Kidney (tissue), 22 donors: ENCODE measurements at places on chromosomes 16 and 17.

DNA sequence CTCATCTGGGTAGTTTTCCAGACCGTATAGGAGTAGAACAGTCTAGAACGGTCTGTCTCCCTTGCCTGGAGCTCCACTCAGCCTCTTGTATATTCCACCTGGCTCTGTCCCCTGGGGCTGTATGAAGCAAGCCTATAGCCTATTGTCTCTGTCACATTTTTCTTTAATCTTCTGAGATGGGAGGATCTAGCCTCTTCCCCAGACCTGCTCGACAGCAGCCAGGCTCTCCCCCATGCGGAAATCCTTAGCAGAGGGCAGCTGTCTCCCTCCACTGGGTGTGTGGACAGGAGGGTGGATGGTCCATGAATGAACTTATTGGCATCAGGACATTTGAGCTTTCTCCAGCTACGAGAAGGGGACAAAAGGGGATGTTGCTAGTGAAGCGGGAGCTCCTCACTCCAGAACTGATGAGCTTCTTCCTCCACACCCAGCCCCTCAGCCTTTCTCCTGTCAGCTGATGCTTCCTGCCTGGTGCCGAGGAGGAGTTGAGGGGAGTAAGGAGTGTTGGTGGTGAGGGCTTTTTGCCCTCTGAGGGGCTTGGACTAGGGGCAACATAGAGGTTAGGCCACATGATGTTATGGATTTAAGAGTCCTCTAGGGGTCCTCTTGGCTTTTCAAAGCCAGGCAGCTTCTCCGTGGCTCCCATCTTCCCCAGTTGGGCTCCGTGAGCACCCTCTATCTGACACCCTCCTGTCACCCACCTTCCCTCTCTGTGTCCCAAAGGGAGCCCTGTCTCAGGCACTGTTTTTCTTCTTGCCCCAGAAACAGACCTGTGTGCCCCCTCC is 28.0 kb downstream of the ARHGAP23 start:
- no peak for DNase-seq

GRCh38 chr17:50816771-50817751 is 18.3 kb upstream of the WFIKKN2 start:
- no peak for DNase-seq

DNA sequence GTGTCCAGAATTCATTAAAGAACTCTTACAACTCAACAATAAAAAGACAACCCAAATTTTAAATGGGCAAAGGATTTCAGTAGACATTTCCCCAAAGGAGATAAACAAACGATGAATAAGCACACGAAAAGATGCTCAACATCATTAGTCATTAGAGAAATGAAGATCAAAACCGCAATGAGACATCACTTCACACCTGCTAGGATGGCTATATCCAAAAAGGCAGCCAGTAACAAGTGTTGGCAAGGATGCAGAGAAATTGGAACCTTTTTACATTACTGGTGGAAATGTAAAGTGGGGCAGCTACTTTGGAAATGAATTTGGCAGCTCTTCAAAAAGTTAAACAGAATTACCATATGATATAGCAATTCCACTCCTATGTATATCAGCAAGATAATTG is 42.0 kb downstream of the PITPNM3 start:
- no peak for DNase-seq

DNA sequence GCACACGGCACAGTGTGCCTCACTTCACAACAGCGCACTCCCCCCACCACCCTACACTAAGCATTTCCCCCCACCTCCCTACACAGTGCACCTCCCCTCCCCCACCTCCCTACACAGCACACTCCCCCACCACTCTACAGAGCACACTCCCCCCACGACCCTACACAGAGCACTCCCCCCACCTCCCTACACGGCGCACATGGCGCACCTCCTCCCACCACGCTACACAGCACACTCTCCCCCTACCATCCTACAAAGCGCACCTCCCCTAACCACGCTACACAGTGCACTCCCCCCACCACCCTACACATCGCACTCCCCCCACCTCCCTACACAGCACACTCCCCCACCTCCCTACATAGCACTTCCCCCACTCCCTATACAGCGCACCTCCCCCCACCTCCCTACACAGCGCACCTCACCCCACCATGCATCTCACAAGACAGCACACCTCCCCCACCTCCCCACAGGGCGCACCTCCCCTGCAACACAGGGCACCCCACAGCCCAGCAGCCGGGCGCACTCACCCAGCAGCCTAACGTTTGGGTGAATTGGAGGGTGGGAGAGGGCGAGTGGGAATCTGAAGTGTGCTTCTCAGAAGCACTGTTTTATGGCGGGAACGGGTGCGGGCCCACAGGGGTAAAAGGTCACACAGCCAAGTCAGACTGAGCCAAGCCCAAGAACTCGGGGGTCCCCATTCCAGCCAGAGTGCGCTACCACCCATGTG is 10.3 kb downstream of the KNOP1 start:
- peak; percentile 21 for DNase-seq

- DNase-seq: peak; percentile 75
These were observed 56.9 kb downstream of the RMI2 start for GRCh38 chr16:11402051-11402744.

GRCh38 chr16:20931066-20931600 is 30.6 kb downstream of the LYRM1 start:
- no peak for DNase-seq

GRCh38 chr17:16974569-16975276 is 2.8 kb upstream of the TNFRSF13B start:
- no peak for DNase-seq

DNA sequence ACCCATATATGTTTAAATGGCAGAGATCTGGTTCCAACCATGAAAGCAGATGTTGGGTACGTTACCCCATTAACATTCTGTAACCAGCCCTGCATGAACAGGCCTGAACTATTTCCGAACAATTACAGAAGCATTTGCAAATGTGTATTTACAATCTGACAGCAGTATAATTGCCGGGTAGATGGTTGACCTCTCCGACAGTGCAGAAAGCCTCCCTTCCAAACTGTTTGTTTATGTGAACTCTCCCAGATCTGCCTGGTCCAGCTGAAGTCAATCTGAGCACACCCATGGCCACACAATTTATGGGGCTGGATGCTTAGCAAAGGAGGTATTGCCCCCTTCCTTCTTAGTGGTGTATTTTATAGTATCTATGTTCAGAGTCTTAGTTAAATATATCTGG is 21.8 kb downstream of the NUDT7 start:
- DNase-seq: no peak

DNA sequence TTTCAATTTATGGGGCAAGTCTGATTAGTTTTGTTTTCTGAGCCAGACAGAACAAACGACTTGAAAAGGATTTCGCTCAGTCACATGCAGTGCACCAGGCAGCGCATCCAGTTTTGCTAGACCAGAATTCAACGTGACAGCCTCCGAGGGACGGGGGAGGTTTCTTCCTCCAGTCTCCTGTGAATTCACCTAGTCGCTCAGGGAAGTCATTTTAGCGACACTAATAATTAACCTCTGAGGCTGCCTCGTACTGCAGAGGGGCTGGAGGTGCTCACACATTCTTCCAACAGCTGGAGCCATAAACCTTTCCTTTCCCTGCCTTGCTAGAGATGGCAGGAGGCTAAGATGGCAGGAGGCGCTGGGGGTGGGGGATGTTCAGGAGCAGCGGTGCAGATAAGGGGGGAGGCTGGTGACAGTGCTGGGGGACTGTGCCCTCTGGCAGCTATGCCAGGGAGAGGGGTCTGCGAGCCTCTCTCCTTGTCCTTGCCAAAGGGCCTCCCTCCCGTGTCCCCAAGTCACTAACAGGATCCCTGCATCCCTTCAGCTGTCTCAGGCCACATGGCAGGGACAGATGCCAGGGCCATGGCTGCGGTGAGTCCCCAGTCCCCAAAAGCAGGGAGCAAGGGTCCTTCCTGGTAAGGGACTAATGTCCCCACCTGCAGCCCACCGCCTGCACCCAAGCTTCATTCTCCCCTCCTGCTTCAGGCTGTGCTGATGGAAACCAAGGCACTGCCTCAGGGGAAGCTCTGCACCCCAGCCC is 24.0 kb downstream of the MXRA7 start:
- peak; percentile 87 for DNase-seq

GRCh38 chr16:80993834-80994233 is 12.9 kb downstream of the CMC2 start:
- DNase-seq: no peak

GRCh38 chr17:39352511-39352910 is 48.9 kb downstream of the FBXL20 start:
- no peak for DNase-seq

- DNase-seq: no peak
These were observed 3.8 kb upstream of the C1QL1 start for GRCh38 chr17:44971776-44972483.

DNA sequence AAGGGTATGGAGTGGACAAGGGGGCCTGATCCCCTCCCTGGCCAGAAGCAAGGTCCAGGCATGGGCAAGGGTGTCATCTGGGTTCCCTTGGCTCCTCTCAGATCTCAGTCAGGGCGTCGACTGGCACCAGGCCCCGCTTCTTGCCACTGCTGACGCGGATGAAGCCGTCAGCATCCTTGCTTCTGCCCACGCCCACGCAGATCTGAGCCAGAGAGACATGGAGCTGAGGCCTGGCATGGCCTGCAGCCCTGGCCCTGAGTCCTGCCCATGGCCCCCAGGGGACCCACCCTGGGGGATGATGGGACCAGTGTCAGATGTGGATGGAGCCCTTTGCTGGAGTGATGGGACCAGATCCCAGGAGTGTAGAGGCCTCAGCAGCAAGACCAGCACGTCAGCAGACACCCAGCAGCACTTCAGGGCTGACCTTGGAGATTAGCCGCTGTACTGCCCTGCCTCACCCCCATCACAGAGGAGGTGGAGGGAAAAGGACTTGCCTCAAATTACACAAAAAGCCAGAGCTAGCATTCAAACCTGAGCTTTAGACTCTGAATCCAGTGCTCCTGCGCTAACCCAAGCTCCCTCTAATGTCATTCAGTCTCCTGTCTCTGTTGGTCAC is 12.2 kb downstream of the RPL19 start:
- DNase-seq: no peak

DNA sequence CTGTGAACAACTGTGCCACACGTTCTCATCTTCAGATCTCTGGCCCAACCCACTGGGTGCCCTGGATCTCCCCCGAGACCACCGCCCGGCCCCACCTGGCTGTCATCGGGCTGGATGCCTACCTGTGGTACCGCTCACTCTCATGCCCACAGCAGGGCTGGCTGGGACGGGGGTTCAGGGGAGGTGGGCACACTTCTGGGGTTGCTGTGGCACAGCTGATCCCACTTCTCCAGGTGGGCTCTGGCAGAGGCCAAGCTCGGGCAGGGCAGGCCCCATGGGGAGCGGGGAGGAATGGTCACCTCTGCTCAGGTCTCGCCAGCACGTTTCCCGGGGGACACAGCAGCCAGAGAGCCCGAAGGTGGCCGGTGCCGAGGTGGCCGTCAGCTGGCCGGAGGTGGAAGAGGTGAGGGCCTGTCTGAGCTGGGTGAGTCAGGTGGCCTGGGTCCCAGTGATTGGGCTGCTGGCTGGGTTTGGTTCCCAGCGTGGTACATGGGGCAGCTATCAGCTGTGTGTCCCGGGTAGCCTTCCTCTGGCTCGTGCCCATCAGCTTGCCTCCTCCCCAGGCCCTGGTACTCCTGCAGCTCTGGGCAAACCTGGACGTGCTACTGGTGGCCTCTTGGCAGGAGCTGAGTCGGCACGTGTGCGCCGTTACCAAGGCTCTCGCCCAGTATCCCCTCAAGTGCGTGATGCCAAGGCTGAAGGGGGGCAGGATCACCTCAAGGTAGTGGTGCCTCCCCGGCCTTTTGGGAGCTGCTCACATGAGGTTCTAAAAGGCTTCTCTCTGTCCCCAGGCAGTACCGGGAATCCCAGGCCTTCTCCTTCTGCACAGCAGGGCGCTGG is 2.3 kb upstream of the MRPS34 start:
- DNase-seq: peak; percentile 48

GRCh38 chr17:8577868-8578267 is 52.7 kb downstream of the MYH10 start:
- no peak for DNase-seq

GRCh38 chr16:19524356-19524615 is 544 bp downstream of the CCP110 start:
- DNase-seq: no peak

DNA sequence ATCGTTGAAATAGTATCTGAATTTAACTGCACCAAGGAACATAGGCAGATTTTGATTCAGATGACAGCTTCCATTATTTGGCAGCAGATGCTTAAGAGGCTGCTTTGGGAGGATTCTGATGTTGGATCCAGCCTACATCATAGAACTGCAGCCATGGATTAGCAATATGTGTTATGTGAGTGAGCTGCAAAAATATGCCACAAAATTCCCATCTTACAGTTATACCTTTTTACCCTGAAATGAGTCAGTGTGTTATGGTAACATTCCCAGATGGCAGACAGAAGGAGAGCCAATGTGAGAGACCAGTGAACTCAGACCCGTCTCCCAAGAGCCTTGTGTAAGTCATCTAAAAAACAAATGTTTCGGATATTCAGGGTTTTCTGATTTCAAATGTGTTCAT is 206.1 kb downstream of the CDH13 start:
- no peak for DNase-seq

DNA sequence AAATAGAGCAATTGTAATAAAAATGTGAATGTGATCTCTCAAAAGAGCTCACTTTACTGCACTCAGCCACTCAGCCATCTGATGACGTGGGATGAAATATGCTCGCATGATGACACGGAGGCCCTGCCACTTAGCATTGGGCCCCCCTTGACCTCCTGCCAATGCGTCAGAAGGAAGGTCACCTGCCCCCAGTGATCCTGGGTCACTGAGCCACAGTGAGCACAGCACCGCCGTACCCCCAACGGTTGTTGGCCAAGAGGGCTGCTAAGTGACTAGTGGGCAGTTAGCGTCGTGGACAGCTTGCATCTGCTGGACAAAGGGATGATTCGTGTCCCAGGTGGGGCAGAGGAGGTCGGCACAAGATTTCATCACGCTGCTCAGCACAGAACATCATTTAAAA is 22.9 kb downstream of the ZC3H18 start:
- no peak for DNase-seq

DNA sequence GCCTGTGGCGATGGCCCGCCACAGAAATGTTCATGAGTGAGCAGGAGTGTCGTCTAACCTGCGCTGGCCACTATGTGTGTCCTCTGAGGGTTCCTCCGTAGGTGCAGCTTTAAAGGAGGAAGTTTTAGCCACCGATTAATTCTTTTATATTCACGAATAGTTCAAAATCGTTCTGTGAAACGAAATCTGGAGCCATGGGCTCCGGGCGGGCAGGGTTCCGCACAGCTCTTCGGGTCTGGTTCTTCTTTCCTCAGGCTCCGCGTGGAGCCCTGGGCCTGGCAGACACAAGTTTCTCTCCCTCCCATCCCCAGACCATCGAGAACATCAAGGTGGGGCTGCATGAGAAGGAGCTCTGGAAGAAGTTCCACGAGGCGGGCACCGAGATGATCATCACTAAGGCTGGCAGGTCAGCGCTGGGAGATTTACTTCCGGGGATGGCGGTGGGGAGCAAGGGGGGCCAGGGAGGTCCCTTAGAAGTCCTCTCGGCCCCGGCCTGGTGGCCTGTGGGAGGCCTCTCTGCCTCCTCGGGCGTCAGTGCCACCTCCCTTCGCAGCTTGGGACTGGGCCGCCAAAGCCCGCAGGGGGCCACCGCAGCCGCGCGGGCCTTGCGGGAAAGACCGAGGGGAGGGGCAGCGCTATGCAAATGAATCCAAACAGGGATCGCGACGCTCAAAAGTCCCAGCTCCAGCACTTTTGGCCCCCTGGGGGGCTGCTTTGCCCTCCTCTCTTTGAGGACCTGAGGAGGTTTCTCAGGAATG is 5.2 kb downstream of the TBX4 start:
- no peak for DNase-seq
